ENCODE measurements at places on chromosomes 7 and 10.

DNA sequence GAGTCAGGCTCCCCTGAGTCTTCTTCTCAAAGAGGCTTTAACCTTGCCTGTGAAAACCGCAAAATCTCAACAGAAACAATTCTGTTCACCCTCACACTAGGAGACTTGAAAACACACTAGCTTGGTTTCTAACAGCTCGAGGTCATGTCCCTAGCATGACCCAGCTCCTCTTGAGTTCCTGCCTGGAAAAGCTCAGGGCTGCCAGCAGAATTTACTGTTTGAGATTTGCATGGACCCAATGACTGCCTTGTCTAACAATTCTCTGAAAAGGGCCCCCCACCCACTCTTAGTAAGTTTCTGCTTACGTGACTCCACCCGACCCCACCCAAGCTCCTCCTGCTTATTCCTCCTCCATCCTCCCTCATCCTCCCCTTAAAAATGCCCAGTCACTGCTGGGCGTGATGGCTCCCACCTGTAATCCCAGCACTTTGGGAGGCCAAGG lies 85.1 kb upstream of the KMT2C start:
- no peak overlapping the region for H3K4me3 ChIP-seq
- H3K27ac ChIP-seq: no peak overlapping the region
- no peaks in the 10 kb centered on the region for H3K36me3 ChIP-seq
- H3K27me3 ChIP-seq: no peaks in the 10 kb centered on the region
- H3K4me1 ChIP-seq: no peaks in the 10 kb centered on the region
- DNase-seq: no peak

- DNase-seq: no peak
- H3K4me1 ChIP-seq: peaks cover 6% of the 10 kb centered on the region
- H3K27ac ChIP-seq: no peak overlapping the region
- H3K4me3 ChIP-seq: no peak overlapping the region
Observed at GRCh38 chr7:38453168-38453567, 178.0 kb downstream of the AMPH start.

DNA sequence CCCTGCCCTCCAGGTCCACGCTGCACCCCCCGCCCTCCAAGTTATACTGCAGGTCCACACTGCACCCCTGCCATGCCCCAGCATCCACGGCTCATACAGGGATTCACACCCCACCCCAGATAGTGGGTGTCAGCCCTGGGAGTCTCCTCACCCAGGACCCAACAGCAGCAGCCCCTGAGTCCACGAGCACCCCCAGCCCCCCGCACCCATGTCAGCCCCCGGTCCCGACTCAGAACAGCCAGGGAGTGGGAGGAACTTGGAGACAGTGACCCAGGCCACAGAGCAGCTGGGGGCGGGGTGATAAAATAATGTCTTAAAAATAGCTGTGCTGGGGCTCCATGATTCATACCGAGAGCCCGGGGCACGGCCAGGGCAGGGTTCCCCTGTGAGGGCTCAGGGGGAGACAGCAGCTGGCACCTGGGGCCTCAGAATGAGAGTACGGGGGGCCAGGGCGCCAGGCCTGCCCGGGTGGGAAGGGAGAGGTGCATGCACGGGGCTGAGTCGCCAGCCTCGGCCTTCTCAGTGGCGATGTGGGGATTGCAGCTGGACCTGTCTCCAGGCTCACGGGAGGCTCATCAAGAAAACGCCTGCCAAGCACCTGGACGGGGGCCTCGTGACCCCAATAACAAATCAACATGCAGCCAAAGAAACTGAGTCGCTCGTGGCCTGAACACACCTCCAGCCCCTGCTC lies 29.8 kb downstream of the ADAP1 start:
- peaks cover 22% of the 10 kb centered on the region for H3K36me3 ChIP-seq
- H3K4me3 ChIP-seq: peak overlapping the region; percentile 73
- H3K4me1 ChIP-seq: peaks cover 27% of the 10 kb centered on the region
- H3K27me3 ChIP-seq: no peaks in the 10 kb centered on the region
- H3K27ac ChIP-seq: peak overlapping the region; percentile 91

DNA sequence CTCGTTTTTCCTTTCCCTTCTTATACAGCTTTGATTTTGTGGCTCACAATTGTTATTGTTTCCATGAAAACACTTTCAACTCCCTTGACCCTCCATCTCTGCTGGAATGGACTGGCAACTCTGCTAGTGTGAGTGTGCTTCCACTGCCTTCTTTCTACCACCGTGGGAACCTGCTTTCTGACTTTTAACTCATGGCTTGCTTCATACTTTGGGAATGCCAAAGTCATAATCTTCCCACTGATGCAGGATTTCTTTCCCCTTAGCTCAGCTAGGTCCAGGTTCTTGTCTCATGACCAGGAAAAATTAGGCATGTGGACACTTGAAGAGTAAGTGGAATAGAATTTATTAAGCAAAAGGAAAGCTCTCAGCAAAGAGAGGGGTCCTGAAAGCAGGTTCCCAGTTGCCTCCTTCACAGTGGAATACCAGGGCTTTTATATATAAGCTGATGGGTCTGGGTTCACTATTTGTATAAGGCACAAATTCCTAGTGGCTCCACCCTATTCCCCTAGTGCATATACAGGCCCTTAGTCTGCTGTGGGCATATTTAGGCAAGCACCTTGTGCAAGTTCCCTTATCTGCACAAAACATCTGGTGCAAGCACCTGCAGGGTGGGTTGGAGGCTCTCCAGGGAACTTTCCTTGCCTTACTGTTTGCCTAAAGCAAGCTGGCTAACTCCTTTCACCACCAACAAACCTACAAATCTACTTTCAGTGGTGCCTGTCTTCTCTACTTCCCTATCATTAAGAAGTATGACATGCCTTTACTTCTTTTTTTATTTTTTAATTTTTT lies 119.5 kb downstream of the CFAP58 start:
- no peak for DNase-seq
- peaks cover 3% of the 10 kb centered on the region for H3K27me3 ChIP-seq
- no peak overlapping the region for H3K27ac ChIP-seq
- no peaks in the 10 kb centered on the region for H3K36me3 ChIP-seq
- H3K4me1 ChIP-seq: no peaks in the 10 kb centered on the region

- no peak for DNase-seq
- H3K27ac ChIP-seq: no peak overlapping the region
- no peaks in the 10 kb centered on the region for H3K27me3 ChIP-seq
- H3K4me1 ChIP-seq: no peaks in the 10 kb centered on the region
- no peak overlapping the region for H3K4me3 ChIP-seq
Observed at GRCh38 chr10:112433136-112433535, 13.6 kb downstream of the ZDHHC6 start.

Data from activated T-helper 2 cell treated with anti-CD3 and anti-CD28 coated beads, Interferon-gamma antibody, Interleukin-2, Interleukin-4, amounts not matched to agents 10 μg/mL and 5 μg/mL and 100 μg/mL, durations not matched to agents 14 hours and 24 hours and 36 hours (primary cell).